Bone marrow (tissue), 2 donors: ENCODE measurements at places on chromosomes 4 and X.
A peak's percentile ranks its signal among the peaks of the same experiment; 100 is the strongest.

DNA sequence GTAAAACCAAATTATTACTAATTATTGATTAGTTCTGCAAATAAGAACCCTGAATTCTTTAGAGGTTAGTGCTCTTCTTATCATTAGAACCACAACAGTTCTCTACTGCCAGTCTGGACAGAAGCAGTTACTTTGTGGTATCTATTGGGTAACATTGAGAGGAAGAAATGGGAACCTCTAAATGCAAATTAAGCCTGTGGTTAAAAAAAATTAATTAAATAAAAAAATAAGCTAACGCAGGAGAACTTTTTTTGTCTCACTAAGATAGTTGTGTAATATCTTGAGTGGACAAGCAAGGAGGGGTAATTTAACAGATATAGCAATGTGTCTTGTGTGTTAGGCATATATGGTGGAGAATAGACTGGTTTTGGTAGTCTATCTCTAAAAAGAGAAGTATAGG, 32.9 kb upstream of the TET2 start:
- DNase-seq = peak; percentile 57

- DNase-seq = no peak
Measured at GRCh38 chr4:96164814-96165351, 325.0 kb downstream of the PDHA2 start.

DNA sequence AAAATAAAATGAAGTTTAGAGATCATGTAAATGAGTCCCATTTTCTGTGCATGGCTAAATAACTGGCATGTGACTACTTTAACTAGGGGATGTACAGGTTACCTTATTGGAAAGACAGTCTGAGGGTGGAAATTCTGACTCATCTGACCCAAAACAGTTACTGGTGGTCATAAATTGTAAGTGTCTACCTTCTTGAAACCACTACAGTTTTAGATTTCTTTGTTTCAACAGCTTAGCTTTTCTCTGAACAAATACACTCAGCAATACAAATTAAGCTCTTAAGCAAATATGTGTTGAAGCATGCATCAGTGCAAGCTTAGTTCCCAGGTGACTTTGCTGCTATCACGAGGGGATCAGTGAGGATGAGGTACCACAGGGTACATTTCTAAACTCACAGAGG, 60.7 kb upstream of the PGM2 start:
- DNase-seq = no peak

GRCh38 chrX:103626855-103627254, 1.9 kb upstream of the TCEAL1 start:
- no peak for DNase-seq

GRCh38 chr4:188246488-188246887, 107.2 kb downstream of the TRIML1 start:
- DNase-seq = no peak

- DNase-seq = no peak
Measured at GRCh38 chrX:88416965-88417364, 330.1 kb upstream of the CPXCR1 start.

GRCh38 chrX:113124693-113125092, 284.1 kb upstream of the AMOT start:
- DNase-seq = no peak

DNA sequence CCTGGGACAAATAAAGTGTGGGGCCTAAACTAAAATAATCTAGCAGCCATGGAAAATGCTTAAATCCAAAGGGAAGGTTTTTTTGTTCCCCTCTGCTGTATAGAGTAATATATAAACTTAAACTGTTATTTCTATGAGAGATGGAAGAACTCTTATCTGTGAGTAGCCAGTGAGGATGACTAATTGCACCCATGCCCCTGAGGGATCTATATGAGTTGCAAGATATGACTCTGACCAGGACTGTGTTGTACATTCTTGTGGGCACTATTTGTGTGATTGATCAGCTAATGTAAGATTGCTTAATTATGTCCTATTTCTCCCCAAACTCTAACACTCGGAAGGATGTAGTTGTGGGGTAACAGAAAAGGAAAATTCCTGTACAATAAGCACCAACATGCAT, 35.2 kb upstream of the AMBN start:
- no peak for DNase-seq

GRCh38 chr4:158850800-158851644, 82.2 kb downstream of the FNIP2 start:
- DNase-seq = peak; percentile 21

DNA sequence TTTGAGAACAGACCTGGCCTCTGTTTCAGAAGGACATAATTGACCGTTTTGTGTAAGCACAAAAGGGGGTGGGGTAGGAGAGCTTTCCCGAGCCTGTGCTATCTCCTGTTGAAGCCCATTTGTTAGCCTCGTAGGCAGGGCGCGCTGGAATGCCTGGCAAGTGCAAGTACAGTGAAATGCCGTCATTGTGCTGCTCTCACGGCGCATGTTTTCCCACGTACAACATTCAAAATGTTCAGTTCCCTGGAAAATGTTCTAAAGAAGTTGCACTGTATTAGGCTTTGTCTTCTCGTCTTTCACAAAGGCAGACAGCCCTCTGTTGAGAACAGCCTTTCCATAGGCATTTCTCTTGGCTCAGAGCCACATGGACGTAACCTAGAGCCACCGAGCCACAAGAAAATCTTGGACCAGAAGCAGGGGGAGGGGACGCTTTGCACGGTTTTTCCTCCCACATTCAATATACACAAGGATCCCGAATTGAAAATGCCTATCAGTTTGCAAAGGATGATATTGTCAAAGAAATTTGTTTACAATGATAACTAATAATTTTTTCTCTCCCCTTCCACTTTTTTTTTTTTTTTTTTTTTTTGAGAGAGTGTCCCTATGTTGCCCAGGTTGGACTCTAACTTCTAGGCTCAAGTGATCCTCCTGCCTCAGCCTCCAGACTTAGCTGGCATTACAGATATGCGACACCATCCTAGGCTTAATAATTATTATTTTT, 54.6 kb upstream of the RAPGEF2 start:
- DNase-seq = no peak

GRCh38 chr4:8871417-8872401, at the start of gene HMX1:
Gene HMX1 (minus strand): TSS chr4:8871839. CDS start chr4:8871614, 225 bp downstream.
- DNase-seq = no peak

DNA sequence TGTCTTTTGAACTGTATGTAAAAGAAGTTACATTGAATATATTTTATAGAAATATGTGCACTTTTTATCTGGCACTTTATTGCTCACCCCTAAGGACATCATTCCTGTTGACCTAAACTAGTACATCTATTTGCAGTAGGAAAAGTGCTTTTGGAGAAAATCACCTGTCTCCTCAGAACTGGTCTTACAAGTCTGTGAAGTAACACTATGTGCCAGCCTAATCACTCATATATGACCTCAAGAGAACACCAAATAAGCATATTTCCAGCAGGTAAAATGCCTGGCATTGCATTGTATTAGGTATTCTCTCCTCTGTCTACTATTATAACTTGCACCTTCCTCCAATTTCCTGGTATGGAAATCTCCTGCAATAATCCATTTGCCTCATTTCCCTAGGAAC, 4.0 kb upstream of the GASK1B start:
- no peak for DNase-seq

- no peak for DNase-seq
Measured at GRCh38 chrX:123626962-123627361, 105.9 kb downstream of the THOC2 start.

- DNase-seq = no peak
Measured at GRCh38 chr4:147923854-147924253, 192.0 kb downstream of the ARHGAP10 start.

- no peak for DNase-seq
Measured at GRCh38 chrX:120308959-120309872, 2.0 kb downstream of the TMEM255A start.

- DNase-seq = no peak
Measured at GRCh38 chr4:81629366-81629765, 157.7 kb upstream of the RASGEF1B start.

DNA sequence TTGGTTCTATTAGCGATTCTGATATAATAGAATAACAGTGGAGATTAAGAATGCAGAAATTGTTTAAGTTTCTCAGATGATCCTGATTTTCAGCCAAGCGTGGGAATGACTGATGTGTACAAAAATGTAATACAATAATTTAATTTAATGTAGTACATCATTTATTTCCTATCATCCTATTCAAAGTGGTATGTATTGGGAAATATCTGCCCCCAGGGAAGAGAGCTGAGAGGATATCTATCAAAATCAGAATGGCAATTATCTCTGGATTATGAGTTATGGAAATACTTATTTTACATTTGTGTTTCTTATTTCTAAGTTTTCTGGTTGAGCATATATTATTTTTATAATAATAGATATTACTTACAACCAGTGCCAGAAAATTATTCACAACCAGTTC, 3.9 kb downstream of the FABP2 start:
- no peak for DNase-seq

GRCh38 chrX:57241967-57242366, 44.5 kb upstream of the FAAH2 start:
- DNase-seq = no peak

DNA sequence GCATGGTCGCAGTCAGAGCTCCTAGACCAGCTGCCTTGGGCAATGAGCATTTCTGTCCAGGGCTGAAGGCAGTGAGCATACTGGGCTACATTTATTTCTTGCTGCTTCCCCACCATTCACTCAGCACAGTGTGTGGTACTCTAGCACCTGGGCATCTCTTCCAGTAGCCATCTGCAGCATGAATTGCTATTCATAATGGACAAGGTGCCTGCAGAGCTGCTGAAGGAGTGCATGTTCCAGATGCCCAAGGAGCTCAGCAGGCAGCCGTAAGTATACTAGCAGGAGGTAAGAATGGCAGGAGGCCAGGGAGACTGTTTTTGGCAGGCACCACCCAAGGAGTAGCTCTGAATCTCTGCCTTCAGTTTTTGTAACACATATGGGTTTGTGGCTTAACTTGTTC, 110.4 kb upstream of the RXFP1 start:
- DNase-seq = no peak

GRCh38 chrX:19245711-19246269, 97.9 kb upstream of the PDHA1 start:
- DNase-seq = no peak

DNA sequence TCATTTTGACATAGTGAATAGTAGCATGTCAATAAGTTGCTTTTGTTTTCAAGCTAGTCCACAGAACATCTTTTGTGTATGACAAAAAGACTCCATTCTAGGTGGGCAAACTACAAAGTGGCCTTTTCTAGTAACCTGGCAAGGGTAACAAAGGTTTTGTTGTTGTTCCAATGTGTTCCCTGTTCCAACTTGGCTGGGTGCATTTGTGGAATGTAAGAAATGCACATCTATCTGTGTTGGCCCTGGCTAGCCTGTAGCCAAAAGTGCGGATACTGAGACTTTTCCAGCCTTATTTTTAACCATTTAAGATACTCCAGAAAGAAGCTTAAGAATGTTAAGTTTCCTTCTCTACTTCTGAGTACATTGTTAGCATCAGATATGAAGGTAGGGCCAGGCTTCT, 118.7 kb upstream of the CHRDL1 start:
- no peak for DNase-seq

DNA sequence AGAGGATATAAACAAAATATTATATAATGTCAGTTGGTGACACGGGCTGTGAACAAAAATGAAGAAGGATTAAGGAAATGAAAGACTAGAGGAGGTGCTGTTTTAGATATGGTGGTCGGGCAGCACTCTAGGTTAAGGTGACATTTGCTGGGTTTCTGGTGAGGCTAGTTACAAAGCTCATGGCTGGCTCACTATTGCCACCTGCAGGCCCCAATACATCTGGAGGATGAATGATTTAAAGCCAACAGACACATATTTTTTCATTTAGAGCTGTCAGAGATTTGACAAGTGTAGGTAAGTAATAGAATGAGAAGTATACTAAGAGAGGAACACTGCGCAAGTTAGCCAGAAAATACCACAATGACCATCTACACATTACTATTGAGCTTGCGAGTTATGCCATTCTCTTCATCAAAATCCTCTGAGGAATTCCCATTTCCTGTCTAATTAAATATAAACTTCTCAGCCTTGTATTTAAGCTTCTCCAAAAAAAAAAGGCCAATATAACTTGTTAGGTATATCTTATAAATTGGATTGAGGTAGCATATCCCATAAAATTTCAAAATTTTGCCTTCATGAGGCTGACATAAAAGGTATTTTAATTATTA, 6.4 kb upstream of the FGG start:
- DNase-seq = no peak

- DNase-seq = peak; percentile 17
Measured at GRCh38 chrX:65926095-65927019, 113.5 kb downstream of the VSIG4 start.

DNA sequence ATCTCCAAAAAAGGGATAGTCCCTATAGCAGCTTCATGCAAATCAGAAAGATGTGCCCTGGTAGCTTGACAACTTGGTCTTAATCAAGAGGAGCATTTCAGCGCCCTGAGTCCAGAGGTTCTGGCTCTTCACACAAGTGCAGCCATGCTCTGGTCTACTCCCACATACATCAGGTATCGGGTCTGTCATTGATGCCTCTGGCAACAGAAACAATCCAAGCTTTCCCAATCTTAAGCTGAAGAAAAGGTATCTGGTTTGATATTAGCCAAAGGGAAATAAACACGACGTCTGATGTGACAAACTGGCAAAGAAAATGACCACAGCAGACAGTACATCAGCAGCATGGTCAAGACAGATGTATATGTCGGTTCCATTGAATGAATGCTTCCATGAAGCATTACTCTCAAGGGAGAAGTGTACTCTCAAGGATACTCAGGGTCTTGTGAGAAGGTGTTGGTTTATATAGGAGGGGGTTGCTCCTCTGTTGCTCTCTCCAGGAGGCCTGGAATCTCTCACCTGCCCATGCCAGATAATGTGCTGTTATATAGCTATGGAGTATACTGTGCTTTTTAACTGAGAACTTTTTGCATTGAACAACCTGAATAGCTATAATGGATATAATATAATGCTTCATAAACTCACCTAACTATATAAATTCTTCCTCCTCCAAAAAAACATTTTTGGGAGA, 879.6 kb upstream of the PCDH10 start:
- no peak for DNase-seq

DNA sequence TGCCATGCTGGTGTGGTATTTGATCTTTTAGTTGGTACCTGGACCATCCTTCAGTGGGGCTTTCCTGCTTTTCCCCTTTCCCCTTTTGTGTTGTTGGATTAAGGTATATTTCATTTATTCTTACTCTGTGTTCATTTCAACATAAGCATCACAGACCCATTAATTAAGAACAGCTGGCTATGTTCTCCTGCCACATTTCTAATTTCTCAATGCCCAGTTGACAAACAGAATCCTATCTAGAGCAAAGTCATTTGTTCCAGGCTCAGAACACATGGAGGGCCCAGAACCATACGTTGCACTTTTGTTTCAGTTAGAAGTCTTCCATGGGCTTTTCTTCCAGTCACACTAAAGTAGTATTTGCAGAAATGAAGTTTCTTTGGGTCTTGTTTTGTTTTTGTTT, 46.1 kb upstream of the EOLA2 start:
- DNase-seq = no peak

- DNase-seq = no peak
Measured at GRCh38 chr4:88110826-88111225, 47.6 kb downstream of the ABCG2 start.

- no peak for DNase-seq
Measured at GRCh38 chr4:86393749-86394148, 33.9 kb upstream of the MAPK10 start.

- no peak for DNase-seq
Measured at GRCh38 chr4:3529363-3529762, 2.9 kb downstream of the LRPAP1 start.

GRCh38 chr4:183959319-183960045, 54.4 kb downstream of the STOX2 start:
- DNase-seq = no peak
